A549 (cell line): ENCODE measurements at places on chromosomes 12 and 14.
A peak's percentile ranks its signal among the peaks of the same experiment; 100 is the strongest.

DNA sequence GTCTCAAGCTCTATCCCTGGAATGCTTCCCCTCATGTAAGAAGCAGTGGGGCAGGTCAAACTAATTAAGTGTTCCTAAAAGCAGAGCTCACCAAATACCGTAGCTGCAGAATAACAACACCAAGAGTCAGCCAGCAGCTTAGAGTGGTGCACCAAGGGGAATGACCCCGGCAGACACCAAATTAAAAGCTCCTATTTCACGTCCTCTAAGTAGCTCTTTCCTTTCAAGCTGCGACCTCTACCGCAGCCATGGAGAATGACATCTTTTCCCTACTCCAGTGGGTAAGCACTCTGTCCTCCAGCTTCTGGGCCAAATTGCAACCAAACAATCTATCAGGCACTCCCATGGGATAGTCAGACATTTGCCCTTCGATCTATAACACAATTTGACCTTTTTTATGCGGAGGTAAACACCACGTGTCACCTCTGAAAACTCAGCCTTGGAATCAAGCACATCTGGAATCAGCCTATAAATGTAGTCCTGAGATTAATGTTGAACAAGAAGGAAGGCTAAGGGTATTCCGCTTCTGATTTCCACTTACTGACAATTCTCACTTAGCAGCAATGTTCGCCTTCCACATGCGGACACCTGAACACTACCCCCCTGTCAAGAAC is 67.6 kb upstream of the CDKN3 start:
- peak; percentile 70 for DNase-seq

GRCh38 chr14:68144051-68144681 is 324.6 kb downstream of the RAD51B start:
- no peak for DNase-seq

DNA sequence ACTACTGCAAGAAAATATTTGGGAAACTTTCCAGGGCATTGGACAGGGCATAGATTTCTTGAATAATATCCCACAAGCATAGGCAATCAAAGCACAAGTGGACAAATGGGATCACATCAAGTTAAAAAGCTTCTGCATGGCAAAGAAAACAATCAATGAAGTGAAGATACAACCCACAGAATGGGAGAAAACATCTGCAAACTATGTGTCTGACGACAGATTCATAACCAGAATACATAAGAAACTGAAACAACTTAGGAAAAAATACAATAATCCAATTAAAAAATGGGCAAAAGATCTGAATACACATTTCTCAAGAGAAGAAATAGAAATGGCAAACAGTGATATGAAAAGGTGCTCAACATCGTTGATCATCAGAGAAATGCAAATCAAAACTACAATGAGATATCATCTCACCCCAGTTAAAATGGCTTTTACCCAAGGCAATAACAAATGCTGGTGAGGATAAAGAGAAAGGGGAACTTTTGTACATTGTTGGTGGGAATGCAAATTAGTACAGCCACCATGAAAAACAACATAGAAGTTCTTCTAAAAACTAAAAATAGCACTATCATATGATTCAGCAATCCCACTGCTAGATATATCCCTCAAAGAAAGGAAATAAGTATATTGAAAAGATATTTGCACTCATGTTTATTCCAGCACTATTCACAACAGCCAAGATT is 33.8 kb upstream of the ATP2B1 start:
- DNase-seq = no peak

GRCh38 chr12:76428117-76428516 is 79.9 kb upstream of the BBS10 start:
- DNase-seq = no peak

- DNase-seq = peak; percentile 27
These were observed 38.0 kb downstream of the ABCD2 start for GRCh38 chr12:39581592-39581991.

DNA sequence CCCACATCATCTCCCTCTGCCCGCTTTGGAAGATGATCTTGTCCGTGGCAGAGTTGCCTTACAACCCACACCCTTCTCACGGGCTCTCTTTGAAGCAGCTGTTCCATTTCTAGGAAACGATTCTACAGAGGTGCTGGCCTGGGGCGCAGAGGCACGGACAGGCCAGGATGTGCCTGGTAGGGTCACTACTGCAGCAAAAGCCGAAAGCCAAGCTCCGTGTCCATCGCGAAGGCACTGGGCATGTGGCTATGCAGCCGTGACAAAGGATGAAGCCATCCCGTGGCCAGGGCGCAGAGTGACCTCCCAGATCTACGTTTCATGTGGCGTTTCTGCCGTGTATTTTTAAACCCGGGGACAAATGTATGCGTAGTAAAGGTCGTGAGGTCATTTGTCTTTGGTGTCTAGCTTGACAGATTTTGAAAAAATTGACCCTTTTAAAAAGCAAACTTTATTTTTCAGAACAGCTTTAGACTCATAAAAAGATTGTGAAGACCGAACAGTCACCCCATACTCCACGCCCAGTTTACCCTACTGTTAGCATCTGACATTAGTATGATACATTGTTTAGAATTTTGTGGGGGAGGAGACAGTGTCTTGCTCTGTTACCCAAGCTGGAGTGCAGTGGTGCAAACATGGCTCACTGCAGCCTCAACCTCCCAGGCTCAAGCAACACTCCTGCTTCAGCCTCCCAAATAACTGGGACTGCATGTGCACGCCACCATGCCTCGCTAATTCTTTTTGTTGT is 40.4 kb upstream of the NCOR2 start:
- DNase-seq = no peak

- no peak for DNase-seq
These were observed 29.0 kb upstream of the PLEKHG7 start for GRCh38 chr12:92673756-92674155.

GRCh38 chr12:56840922-56841321 is 77.8 kb downstream of the HSD17B6 start:
- no peak for DNase-seq

DNA sequence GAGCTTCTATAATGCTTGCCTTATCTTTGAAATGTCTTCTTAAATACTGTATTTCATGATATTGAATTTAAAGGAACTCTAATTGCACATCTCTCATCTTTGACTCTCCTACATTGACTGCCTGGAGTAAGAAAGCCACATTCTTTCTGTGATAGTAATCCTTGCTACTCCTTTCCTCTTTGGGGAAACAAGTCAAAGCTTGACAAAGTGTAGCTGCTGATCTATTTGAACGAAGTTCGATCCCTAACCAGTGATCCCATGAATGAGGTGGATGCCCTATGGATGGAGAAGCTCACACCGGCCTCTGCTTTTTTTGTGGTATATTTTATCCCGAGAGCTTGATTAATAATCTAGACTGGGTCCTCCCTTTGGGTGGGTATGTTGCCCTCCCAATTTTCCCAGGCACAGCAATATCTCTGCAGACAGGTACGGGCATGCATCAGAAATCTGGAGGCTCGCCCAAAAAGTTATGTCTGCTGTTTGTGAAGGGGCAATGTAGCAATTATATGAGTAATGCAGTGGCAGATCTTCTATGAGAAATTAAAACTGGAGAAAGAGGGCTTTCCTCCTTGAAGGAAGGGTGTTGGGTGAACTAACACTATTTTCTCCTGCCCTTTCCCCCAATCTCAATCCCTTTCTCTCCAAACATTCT is 163.0 kb upstream of the FRMD6 start:
- DNase-seq = no peak

GRCh38 chr12:80187660-80188090 is 88.3 kb downstream of the OTOGL start:
- DNase-seq = no peak

DNA sequence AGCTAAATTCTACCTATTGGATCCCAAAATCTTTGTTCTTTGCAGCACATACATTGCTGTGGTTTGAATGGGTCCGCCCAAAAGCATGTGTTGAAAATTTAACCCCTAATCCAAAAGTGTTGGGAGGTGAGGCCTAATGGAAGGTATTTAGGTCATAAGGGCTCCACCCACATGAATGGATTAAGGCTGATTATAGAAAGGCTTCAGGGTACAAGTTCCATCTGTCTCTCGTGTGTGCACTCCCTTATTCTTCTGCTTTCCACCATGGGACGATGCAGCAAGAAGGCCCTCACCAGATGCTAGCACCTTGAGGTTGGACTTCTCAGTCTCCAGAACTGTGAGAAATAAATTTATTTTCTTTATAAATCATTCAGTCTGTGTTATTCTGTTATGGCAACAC is 190.9 kb downstream of the SOX5 start:
- DNase-seq = no peak
